Mesothelial cell of epicardium (in vitro differentiated cells): ENCODE measurements at places on chromosomes 4 and X. TPM values are rescaled to one million over a fixed set of nuclear protein-coding genes. Genes with fewer than 3 reads are reported as not detected.

METAP1 gene
- total RNA-seq = 51.1 to 53.5 TPM (median 51.6 TPM) in 3 replicates

RHOXF2 gene
- not detected in 3 replicates for total RNA-seq

SSX4B gene
- not detected in 3 replicates for total RNA-seq

WDR1 gene
- 227 to 229 TPM (median 227 TPM) in 3 replicates for total RNA-seq

STBD1 gene
- 1.7 to 2.2 TPM (median 2.0 TPM) in 3 replicates for total RNA-seq

PNMA3 gene
- 10.3 to 11.1 TPM (median 10.7 TPM) in 3 replicates for total RNA-seq

FOXR2 gene
- not detected in 3 replicates for total RNA-seq

SMIM10 gene
- 3.0 to 4.0 TPM (median 3.7 TPM) in 3 replicates for total RNA-seq

DCAF8L2 gene
- total RNA-seq = 0.11 TPM in 1 of 3 replicates, not detected in the others

RHOXF2B gene
- not detected in 3 replicates for total RNA-seq

F8A2 gene
- not detected in 3 replicates for total RNA-seq

RGN gene
- 0.61 to 1.2 TPM (median 1.2 TPM) in 3 replicates for total RNA-seq

GRCh38 chr4:5247735-5248134 lies 196.5 kb downstream of the STK32B start:
- no peaks in the 10 kb centered on the region for H3K36me3 ChIP-seq
- no peak overlapping the region for H3K27ac ChIP-seq
- no peak for DNase-seq
- no peak overlapping the region for H3K4me3 ChIP-seq

DNA sequence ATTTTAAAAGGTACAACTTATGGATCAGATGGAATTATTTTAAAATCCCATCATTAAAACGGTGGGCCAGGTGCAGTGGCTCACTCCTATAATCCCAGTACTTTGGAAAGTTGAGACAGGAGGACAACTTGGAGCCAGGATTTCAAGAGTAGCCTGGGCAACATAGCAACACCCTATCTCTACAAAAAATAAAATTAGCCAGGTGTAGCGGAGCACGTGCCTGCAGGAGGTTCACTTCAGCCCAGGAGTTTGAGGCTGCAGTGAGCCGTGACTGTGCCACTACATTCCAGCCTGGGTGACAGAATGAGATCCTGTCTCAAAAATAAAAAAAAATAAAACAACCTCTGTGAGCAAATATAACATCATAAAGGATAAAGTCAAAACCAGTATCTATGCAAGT lies 11.4 kb downstream of the ADH5 start:
- no peaks in the 10 kb centered on the region for H3K4me1 ChIP-seq
- no peak overlapping the region for H3K4me3 ChIP-seq
- DNase-seq = no peak
- H3K36me3 ChIP-seq = peaks cover 54% of the 10 kb centered on the region
- no peaks in the 10 kb centered on the region for H3K27me3 ChIP-seq
- no peak overlapping the region for H3K27ac ChIP-seq

DNA sequence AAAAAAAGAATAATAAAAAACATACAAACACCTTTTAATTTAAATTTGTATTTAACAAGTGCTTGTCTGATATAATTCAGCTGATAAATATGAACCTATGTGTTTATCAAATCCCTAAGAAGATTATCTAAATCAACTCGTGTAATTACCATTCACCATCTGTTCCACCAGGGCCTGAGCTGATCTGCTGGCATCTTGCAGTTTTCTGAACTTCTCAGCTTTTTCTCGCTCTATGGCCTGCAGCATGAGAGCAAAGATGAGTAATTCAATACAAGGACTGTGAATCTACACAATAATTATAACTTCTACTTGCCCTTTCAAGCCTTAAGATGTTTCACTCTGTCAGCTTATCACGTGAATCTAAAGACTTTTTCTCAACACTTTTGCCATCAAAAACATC lies 709.7 kb downstream of the DMD start:
- peaks cover 5% of the 10 kb centered on the region for H3K36me3 ChIP-seq
- no peak for DNase-seq
- H3K27ac ChIP-seq = peak overlapping the region; percentile 50
- H3K4me3 ChIP-seq = no peak overlapping the region
- H3K4me1 ChIP-seq = peaks cover 16% of the 10 kb centered on the region
- no peaks in the 10 kb centered on the region for H3K27me3 ChIP-seq

DNA sequence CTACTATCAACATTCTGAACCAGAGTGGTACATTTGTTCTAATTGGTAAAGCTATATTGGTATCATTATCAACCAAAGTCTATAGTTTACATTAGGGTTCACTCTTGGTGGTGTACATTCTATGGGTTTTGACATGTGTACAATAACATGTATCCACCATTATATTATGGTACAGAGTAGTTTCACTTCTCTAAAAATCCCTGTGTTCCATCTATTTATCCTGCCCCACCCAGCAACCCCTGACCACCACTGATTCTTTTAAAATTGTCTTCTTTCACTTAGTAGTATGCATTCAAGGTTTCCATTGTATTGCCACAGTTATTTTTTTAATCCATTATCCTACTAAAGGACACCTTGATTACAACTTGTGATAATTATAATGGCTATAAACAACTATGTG lies 15.3 kb upstream of the TMPRSS11D start:
- H3K4me1 ChIP-seq = no peaks in the 10 kb centered on the region
- no peak overlapping the region for H3K4me3 ChIP-seq
- DNase-seq = no peak
- H3K36me3 ChIP-seq = no peaks in the 10 kb centered on the region
- no peaks in the 10 kb centered on the region for H3K27me3 ChIP-seq

- H3K27ac ChIP-seq = no peak overlapping the region
- no peak for DNase-seq
- H3K36me3 ChIP-seq = peaks cover 3% of the 10 kb centered on the region
- no peaks in the 10 kb centered on the region for H3K4me1 ChIP-seq
- H3K4me3 ChIP-seq = no peak overlapping the region
Measured at GRCh38 chr4:88630756-88631155, 38.5 kb downstream of the HERC3 start.

- no peak overlapping the region for H3K4me3 ChIP-seq
Measured at GRCh38 chr4:73019462-73020047, 50.0 kb downstream of the COX18 start.

DNA sequence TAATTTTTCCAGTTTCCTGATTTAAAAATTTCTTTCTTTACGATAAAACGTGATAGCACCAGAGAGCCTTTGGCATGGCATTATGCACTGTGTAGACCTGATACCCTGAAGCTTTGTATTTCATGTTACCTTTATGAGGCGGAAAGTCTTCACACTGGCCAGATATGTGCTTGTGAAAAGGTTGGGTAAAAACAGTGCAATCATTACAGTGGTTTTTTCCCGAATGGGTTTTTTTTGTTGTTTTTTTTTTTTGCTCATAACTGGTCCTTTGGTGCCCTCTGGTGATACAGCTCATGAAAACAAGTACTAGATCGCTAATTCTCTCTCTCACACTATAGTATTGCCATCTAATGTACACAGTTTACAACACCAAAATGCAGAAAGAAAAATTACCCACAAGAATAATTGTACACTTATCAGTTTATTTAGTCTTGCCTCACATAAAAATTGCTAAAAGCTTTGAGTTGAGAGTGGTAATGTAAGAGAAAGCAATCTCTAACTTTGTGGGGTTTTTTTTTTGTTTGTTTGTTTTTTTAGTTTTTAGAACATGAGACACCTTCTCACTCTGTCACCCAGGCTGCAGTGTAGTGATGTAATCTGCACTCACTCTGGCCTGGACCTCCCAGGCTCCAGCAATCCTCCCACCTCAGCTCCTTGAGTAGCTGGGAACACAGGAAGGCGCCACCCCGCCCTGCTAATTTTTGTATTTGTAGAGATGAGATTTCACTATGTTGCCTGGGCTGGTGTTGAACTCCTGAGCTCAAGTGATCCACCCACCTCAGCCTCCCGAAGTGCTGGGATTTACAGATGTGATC lies 21.3 kb downstream of the SPCS3 start:
- H3K27ac ChIP-seq = no peak overlapping the region

DNA sequence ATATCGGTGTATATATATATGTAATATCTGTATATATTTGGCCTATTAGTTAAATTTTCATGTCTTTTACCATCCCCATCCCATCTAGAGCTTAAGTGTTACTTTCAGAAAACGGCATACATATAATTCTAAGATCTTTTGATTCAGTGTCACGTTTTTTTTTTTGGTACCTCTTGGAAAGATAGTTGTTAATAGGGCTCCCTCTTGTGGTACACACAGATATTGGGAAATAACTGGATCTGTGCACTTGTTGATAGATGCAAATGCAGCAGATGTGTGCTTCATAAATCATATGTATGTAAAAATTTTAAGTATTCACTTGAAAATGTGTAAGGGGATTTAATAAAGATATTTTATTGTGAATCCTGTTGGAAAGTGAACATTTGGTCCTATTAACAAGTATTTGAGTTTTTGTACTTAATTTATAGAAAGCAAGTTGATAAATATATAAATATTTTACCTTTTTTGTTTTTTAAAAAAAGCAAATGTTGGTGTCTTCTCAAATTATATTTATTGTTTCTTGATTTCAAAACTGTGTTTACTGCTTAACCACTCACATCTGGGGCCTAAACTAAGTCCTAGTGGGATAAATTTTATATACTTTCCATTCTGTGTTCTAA lies 74.7 kb downstream of the PAQR3 start:
- H3K4me3 ChIP-seq = no peak overlapping the region
- no peaks in the 10 kb centered on the region for H3K27me3 ChIP-seq
- no peak for DNase-seq
- H3K36me3 ChIP-seq = peaks cover 6% of the 10 kb centered on the region
- no peak overlapping the region for H3K27ac ChIP-seq

GRCh38 chr4:117770269-117771102 lies 263.8 kb upstream of the NDST3 start:
- no peak overlapping the region for H3K4me3 ChIP-seq
- H3K27me3 ChIP-seq = no peaks in the 10 kb centered on the region
- H3K36me3 ChIP-seq = peaks cover 6% of the 10 kb centered on the region
- DNase-seq = no peak

GRCh38 chrX:69469975-69470374 lies 34.2 kb upstream of the NALF2 start:
- H3K27ac ChIP-seq = no peak overlapping the region
- H3K4me1 ChIP-seq = no peaks in the 10 kb centered on the region
- no peak overlapping the region for H3K4me3 ChIP-seq

GRCh38 chr4:5933996-5934831 lies 41.3 kb upstream of the CRMP1 start:
- DNase-seq = no peak
- no peaks in the 10 kb centered on the region for H3K36me3 ChIP-seq
- H3K27ac ChIP-seq = no peak overlapping the region
- no peak overlapping the region for H3K4me3 ChIP-seq

- no peaks in the 10 kb centered on the region for H3K36me3 ChIP-seq
- no peaks in the 10 kb centered on the region for H3K27me3 ChIP-seq
- peaks cover 5% of the 10 kb centered on the region for H3K4me1 ChIP-seq
- no peak overlapping the region for H3K4me3 ChIP-seq
Measured at GRCh38 chr4:90745176-90745575, 618.0 kb downstream of the CCSER1 start.

- no peaks in the 10 kb centered on the region for H3K4me1 ChIP-seq
- no peaks in the 10 kb centered on the region for H3K36me3 ChIP-seq
- no peak for DNase-seq
- H3K27ac ChIP-seq = no peak overlapping the region
Measured at GRCh38 chr4:970854-971520, 2.4 kb downstream of the DGKQ start.

- no peak overlapping the region for H3K27ac ChIP-seq
- no peaks in the 10 kb centered on the region for H3K27me3 ChIP-seq
- H3K36me3 ChIP-seq = no peaks in the 10 kb centered on the region
- H3K4me3 ChIP-seq = no peak overlapping the region
Measured at GRCh38 chr4:176270669-176271068, 1.6 kb upstream of the ASB5 start.

DNA sequence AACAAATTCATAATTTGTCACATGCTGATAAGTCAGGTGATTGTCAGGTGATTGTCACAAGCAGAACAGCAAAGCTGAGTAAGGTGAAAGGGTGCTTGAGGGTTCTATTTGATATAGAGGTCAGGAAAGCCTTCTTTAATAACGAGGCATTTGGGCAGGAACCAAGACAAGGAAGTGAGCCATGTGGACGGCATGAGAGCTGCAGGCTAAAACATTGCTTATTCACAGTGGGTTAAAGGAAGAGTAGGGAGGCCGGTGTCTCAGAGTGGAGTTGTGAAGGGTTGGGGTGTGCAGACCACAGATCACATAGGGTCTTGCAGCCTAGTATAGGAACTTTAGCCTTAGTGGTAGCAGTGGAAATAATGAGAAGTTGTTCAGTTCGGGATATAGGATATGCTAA lies 31.3 kb upstream of the CYP2U1 start:
- H3K27ac ChIP-seq = no peak overlapping the region
- H3K36me3 ChIP-seq = peaks cover 10% of the 10 kb centered on the region
- no peak for DNase-seq

- no peak overlapping the region for H3K4me3 ChIP-seq
- H3K27me3 ChIP-seq = no peaks in the 10 kb centered on the region
- H3K27ac ChIP-seq = no peak overlapping the region
- peaks cover 4% of the 10 kb centered on the region for H3K4me1 ChIP-seq
Measured at GRCh38 chrX:103530545-103530944, 11.3 kb upstream of the RAB40A start.

GRCh38 chrX:123851079-123851478 lies 8.8 kb upstream of the XIAP start:
- H3K4me1 ChIP-seq = no peaks in the 10 kb centered on the region
- DNase-seq = no peak
- no peak overlapping the region for H3K27ac ChIP-seq
- no peaks in the 10 kb centered on the region for H3K36me3 ChIP-seq
- no peaks in the 10 kb centered on the region for H3K27me3 ChIP-seq

GRCh38 chr4:62004881-62005280 lies 804.8 kb downstream of the ADGRL3 start:
- no peak overlapping the region for H3K4me3 ChIP-seq
- no peak overlapping the region for H3K27ac ChIP-seq
- H3K36me3 ChIP-seq = peaks cover 5% of the 10 kb centered on the region

DNA sequence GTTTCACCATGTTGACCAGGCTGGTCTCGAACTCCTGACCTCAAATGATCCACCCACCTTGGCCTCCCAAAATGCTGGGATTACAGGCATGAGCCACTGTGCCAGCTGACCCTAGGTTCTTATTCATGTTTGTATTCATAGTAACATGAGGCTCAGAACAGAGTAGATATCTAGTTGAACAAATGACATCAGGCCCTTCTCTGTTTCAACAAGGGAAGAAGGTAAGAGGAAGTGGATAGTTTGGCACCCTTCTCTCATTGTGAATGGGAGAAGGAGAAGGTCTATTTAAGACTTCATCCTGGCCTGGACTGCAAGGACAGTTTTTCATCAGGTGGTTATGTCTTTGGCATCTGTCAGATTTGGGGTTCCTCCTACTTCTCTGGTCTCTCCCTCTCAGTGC lies 13.8 kb downstream of the GJB1 start:
- no peak for DNase-seq
- H3K4me1 ChIP-seq = no peaks in the 10 kb centered on the region
- H3K36me3 ChIP-seq = peaks cover 19% of the 10 kb centered on the region
- H3K27ac ChIP-seq = no peak overlapping the region

DNA sequence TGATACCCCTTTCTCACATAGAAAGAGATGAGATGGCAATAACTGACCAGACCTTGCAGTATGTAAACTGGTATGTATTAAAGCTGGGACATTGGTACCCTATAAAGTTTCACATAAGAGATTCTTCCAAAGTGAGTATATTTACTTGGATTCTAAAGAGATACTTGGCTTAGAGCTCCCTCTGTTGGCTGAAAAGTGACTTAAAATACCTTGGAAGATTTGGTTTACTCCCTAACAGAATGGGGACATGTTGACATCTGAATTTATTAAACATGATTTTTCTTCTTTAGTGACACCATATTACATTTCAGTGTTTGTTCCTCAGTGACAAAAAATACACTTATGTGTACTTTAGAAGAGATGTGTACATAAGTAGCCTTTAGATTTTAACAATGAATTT lies 47.9 kb upstream of the RGN start:
- H3K27ac ChIP-seq = no peak overlapping the region
- no peaks in the 10 kb centered on the region for H3K27me3 ChIP-seq
- no peak for DNase-seq
- H3K36me3 ChIP-seq = peaks cover 1% of the 10 kb centered on the region
- no peaks in the 10 kb centered on the region for H3K4me1 ChIP-seq
- H3K4me3 ChIP-seq = no peak overlapping the region
